Activated T-cell treated with anti-CD3 and anti-CD28 coated beads, Interleukin-2, amount 50 U/mL, for 48 hours (primary cell): ENCODE measurements at places on chromosomes 16 and 17.

DNA sequence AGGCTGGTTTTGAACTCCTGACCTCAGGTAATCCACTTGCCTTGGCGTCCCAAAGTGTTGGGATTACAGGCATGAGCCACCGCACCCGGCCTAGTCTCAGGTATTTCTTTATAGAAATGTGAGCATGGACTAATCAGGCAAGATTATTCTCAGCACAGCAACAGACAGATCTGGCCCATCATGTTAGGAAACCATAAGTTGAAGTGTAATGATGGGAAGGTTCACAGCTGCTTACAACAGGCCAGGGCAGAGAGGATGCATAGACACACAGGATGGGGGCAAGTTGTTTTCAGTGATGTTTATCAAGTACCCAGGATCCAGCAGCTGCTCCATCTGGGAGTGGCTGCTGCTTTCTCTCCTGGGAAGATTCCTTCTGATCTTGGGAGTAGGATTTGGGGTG is 16.6 kb upstream of the NOS2 start:
- no peak for DNase-seq

DNA sequence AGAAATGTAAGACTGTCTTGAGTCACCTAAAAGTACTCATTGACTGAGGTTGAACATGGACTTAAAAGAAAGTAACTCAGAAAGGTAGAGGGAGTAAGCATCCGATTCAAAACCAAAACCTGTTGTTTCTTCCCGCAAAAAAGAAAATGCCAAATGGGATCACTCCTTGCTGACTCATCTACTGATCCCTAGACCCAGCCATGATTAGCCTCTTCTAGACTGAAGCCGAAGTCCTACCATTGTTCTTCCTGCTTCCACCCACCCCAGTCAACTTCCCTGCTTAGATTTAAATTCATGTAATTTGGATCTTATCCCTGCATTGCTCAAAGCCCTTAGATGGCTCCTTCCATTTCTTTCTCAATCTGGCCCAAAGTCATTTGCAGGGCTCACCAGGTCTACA is 760.5 kb upstream of the SOX9 start:
- DNase-seq, result no peak

GRCh38 chr17:58873926-58874325 is 118.3 kb downstream of the PPM1E start:
- no peak for DNase-seq

DNA sequence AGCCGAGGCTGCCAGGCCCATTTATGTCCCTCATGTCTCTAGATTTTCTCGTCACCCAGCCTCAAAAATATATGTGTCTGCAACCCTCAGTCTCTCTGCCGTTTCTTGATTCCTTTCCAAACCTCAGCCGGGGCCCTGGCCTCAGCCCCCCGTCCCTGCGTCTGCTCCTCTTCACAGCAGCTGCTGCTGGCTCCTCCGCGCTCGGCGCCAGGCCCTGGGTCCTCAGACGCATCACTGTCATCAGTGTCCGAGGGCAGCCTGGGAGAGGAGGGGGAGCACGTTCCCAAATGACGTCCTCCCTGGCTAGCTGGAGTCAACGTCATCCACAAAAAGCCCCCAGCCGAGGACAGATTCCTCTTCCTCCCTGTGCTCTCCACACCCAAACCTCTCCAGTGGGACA is 2.3 kb downstream of the TSR3 start:
- DNase-seq, result no peak

DNA sequence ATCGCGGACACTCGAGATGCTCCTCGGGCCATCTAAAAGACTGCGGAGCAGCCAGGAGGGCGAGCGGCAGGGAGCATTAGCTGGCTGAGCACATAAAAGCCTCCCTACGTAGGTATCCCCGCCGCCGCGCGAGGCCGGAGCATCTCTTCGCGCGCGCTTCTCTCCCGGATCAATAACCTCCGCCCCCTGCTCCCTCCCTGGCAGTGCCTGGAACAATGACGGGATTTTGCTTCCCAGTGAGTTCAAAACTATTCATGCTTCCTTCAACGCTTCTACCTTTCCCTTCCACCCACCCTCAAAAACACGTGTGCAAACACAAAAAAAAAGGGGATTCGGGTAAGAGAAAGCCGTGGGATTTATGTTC is 984 bp downstream of the CENPV start:
- DNase-seq, result peak; percentile 65

- peak; percentile 76 for DNase-seq
These were observed 517 bp downstream of the RUNDC1 start for GRCh38 chr17:42980766-42981397.

GRCh38 chr17:3866276-3866675 is 20.2 kb upstream of the NCBP3 start:
- DNase-seq, result no peak
